Endodermal cell (in vitro differentiated cells): ENCODE measurements at places on chromosomes 2 and 18. TPM values are rescaled to one million over a fixed set of nuclear protein-coding genes. Genes with fewer than 3 reads are reported as not detected.

The CRYGD gene
- 2.2 and 3.3 TPM in 2 replicates for total RNA-seq

The KIF5C gene
- 39.1 to 50.1 TPM (median 39.7 TPM) in 3 replicates for total RNA-seq

The ASTL gene
- total RNA-seq = not detected in 3 replicates

DNA sequence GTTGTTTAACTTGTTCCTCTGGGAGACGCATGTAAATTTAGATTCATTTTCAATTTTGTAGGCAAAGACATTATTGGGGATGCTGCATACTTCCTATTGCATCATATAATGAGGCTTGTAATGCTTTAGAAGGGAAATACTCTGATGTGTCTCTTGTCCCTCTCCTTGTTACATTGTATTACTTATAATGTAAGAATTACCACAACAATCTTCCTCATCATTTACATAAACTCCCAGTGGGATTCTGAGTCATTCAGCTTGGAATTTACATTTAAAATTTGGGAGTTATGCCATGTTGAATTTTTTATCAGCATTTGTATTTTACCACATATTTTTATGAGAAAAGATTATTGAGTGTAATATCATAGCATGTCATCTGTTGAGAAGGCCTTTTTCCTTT is 963.4 kb upstream of the NRXN1 start:
- H3K4me3 ChIP-seq = no peak overlapping the region
- H3K27me3 ChIP-seq = no peaks in the 10 kb centered on the region
- no peak for DNase-seq
- H3K4me1 ChIP-seq = no peaks in the 10 kb centered on the region
- H3K27ac ChIP-seq = no peak overlapping the region

GRCh38 chr18:48194591-48195181 is 214.5 kb downstream of the ZBTB7C start:
- peaks cover 12% of the 10 kb centered on the region for H3K4me1 ChIP-seq
- no peaks in the 10 kb centered on the region for H3K36me3 ChIP-seq
- H3K27me3 ChIP-seq = no peaks in the 10 kb centered on the region
- no peak overlapping the region for H3K4me3 ChIP-seq
- no peak for DNase-seq

- no peak overlapping the region for H3K4me3 ChIP-seq
- no peaks in the 10 kb centered on the region for H3K36me3 ChIP-seq
- H3K4me1 ChIP-seq = no peaks in the 10 kb centered on the region
- no peaks in the 10 kb centered on the region for H3K27me3 ChIP-seq
- H3K27ac ChIP-seq = no peak overlapping the region
These were observed 285.4 kb downstream of the LPIN1 start for GRCh38 chr2:12031866-12032265.

- H3K36me3 ChIP-seq = peaks cover 27% of the 10 kb centered on the region
- no peaks in the 10 kb centered on the region for H3K27me3 ChIP-seq
- H3K27ac ChIP-seq = no peak overlapping the region
- no peak overlapping the region for H3K4me3 ChIP-seq
- H3K4me1 ChIP-seq = no peaks in the 10 kb centered on the region
These were observed 3.2 kb downstream of the DSEL start for GRCh38 chr18:67513280-67513679.
